ENCODE measurements at places on chromosomes 5 and 9.
A peak's percentile ranks its signal among the peaks of the same experiment; 100 is the strongest.

DNA sequence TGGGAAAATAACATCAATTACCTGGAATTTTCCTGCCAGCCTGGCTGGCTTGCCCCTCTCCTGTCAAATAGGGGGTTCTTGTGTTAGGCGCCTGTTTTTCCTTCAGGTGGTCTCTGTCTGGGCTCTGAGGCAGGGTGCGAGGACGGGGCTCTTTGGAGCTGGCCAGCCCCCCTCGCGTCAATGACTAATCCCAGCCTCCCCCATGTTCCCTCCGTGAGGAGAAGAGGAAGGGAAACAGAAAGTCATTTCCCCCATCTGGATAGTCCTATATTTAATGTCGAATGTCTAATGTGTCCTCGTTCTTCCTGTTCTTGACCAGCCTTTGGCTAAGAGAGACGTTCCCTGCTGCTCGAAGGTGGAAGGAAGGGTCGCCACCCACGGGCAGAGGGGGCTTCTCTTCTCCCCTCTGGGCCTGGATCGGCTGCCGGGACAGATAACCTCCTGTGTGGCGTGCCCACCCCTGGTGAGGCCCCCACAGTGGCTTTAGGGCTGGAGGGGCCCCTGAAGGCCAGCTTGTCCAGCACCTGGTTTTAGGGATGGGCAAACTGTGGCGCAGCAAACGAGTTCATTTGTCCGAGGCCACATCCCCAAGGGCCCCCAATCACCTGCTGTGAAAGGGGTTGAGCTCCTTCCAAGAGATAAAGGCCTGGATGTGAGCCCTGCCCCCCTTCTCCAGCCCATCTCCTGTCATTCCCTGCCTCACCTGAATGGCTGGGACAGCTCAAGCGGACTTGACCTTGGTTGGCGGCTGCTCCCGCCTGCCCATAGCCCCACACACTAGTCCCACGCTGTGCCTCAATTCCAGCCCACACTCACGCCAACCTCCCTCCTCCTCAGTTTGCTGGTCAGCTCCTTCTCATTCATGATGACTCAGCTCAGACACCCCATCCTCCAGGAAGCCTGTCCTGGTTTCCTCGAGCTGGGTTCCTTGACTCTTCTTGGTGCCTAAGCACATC is 35.9 kb upstream of the UNC5A start:
- no peak for DNase-seq

DNA sequence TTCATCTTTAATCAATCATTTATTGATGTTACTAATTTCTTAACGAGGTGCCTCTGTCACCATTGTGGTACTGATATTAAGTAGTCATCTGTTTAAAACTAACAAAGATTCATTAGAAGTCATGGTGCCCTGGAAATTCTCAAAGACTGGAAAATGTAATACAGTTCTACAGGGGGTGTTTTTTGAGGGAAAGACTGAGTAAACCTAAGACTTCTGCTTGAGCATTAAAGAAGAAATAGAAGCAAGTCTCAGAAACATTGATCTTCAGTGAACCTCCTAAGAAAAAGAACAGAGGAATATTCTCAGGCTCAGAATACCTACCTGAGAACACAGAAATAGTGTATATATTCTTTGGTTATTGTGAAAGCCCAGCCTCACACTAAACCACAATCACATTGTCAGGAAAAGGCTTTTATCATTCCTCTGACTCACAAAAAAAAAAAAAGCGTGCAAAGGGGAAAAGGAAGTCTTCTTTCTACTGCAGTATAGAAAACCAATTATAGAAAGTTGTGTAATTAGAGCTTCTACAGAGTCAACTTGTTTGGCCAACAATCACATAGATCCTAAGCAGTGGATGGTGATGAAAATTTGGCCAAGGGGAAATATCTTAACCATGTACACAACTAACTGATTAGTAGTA is 60.8 kb downstream of the HINT1 start:
- no peak for DNase-seq

DNA sequence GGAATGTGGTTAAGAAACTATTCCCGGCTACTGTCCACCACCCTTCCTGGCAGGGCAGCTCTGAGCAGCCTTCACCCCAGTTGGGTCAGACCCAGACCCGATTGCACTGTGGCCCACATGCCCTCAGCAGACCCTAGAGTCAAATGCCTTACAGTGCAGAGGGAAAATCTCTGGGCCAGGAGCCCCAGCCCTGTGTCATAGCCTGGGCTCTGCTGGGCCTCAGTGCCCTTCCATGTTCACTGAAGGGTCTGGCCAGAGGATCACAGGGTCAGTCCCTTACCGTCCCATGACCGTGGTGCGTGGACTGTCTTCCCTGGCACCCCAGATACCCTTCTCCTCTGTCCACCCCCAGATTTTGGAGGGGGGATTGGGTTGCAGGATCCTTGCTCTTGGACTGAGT is 73.5 kb upstream of the COL5A1 start:
- DNase-seq = no peak

DNA sequence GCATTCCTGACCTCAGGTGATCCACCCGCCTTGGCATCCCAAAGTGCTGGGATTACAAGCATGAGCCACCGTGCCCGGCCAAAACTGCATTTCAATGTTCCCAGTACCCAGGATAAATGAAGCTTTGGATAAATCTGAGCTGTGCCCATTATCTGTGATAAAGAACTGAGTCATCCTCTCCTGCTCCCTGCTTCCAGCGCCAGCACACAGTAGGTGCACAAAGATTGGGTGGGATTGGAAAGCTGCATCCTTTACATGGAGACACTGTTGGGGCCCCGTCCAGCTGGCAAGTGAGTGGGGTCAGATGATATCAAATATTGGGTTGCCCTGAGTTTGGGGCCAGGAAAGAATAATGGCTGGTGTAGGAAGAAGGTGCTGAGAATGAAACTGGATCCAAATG is 17.4 kb downstream of the SH2D3C start:
- DNase-seq = no peak

DNA sequence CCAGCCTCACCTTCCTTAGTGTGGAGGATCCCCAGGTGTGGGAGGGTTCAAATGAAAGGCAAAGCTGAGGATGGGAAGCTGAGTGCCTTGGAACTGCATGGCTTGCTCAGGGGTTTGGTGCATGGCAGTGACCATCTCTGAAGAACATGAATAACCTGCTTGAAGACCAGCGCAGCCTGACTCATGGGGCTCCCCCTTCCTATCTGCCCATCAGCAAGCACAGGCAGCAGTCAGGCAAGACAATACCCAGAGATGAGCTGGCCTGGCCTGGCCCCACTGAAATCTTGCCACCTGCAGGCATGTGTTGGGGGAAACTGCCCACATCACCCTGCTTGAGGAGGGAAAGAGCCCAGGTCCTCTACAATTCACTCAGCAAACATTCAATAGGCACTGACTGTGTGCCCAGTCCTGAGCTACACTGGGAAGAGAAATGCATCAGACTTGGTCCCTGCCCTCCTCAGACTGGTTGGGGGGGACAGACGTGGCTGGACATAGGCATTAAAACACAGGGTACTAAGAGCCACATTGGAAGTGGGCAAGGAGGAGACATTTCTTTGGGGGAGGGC is 105.0 kb upstream of the ALDH1B1 start:
- DNase-seq = no peak

DNA sequence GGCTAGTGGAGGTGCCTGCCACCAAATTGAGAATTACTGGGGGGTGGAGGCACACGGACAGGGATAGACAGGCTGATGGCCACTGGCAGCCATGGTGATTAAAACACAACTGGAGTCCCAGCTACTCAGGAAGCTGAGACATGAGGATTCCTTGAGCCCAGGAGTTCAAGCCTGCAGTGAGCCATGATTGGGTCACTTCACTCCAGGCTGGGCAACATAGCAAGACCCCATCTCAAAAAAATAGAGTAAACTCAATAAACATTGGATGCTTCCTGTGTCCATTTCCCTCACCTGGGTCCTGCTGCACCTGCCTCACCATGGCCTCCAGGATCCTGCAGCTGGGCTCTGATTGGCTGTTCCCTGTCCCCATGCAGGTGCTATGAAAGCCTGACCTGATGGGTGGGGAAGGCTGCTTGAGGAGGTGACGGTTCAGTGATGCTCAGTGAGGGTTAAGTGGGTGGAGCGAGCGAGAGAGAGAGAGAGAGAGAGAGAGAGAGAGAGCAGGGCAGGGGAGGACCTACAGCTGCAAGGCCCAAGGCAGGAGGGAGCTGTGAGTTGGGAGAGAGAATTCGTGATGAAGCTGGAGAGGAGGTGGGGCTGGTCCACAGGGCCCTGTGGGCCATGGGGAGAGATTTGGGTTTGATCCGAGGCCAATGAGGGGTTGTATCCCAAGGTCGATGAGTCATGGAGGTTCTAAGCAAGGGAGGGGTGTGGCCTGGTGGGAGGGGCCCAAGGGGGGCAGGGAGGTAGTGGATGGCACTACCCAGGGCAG is 36.7 kb upstream of the FUBP3 start:
- DNase-seq = no peak

- no peak for DNase-seq
Observed at GRCh38 chr9:18941060-18941740, 91.8 kb downstream of the SAXO1 start.

GRCh38 chr9:94144394-94144793 is 60.1 kb downstream of the PTPDC1 start:
- DNase-seq = no peak

GRCh38 chr5:59756373-59757035 is 137.0 kb downstream of the PDE4D start:
- no peak for DNase-seq

GRCh38 chr5:133142782-133143181 is 91.0 kb downstream of the HSPA4 start:
- no peak for DNase-seq

DNA sequence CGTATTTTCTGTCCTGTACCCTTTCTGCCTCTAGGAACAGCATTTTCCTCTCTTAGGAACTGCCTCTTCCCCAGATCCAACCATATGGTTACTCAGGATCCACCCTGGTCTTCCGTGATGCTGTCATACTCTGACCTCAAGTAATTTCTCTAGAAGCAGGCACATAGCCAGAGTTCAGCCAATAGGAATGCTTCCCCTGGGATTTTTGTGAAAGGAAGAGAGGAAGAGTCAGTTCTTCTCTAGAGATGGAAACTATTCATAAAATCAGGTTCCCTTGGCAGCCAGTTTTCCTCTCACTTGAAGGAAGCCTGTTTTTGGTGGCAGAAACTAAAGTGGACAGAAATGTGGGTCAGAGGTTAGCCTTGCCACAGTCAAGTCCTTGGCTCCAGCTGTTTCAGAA is 400.1 kb upstream of the PCSK5 start:
- no peak for DNase-seq

GRCh38 chr5:145681216-145681615 is 153.9 kb downstream of the PRELID2 start:
- DNase-seq = no peak

- no peak for DNase-seq
Observed at GRCh38 chr5:169467041-169467771, 116.4 kb upstream of the SPDL1 start.

GRCh38 chr5:150639751-150640150 is 709 bp upstream of the SYNPO start:
- no peak for DNase-seq

GRCh38 chr5:175821790-175822211 is 49.6 kb upstream of the CPLX2 start:
- no peak for DNase-seq

DNA sequence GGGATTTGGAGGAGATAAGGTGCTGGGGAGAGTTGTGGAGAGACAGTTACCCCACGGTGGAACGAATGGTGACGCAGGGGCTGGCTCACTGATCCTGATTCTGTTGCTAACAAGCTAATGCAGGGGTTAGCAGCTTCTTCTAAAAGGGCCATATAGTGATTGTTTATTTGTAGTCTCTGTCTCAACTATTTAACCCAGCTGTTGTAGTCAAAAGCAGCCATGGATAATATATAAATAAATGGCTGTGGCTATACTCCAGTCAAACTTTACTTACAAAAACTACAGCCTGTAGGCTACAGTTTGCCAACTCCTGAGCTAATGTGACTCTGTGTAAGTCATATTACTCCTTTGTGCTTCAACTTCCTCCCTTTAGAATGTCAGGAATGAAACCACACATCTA is 21.8 kb downstream of the STOM start:
- DNase-seq = peak; percentile 7

GRCh38 chr5:140840978-140841962 is at the start of gene PCDHA8:
Gene PCDHA8 (plus strand): TSS chr5:140841187. CDS start chr5:140841322, 135 bp downstream.
- no peak for DNase-seq

DNA sequence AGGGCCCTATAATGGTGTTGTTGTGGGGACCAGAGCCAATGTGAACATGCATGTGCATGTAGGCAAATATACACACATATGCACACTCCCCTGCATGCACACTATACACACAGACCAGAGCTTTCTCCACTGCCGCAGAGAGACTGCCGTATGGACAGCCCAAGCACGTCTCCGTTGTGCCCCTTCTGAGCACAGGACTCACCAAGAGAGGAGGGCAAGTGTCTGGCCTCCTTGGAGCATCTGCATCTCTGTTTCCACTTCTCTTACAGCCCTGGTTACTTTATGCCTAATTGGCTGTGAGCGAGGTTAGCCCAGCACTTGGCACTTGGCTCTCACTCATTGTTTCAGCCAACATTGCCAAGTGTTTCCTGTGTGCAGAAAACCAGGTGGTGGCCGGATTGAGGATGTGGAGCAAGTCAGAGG is 30.4 kb downstream of the CSF2 start:
- DNase-seq = peak; percentile 55

GRCh38 chr5:15021266-15022046 is 149.9 kb upstream of the ANKH start:
- no peak for DNase-seq

GRCh38 chr9:33840381-33840780 is 23.4 kb downstream of the UBE2R2 start:
- no peak for DNase-seq

- no peak for DNase-seq
Observed at GRCh38 chr5:139262059-139262741, 31.3 kb upstream of the MATR3 start.

DNA sequence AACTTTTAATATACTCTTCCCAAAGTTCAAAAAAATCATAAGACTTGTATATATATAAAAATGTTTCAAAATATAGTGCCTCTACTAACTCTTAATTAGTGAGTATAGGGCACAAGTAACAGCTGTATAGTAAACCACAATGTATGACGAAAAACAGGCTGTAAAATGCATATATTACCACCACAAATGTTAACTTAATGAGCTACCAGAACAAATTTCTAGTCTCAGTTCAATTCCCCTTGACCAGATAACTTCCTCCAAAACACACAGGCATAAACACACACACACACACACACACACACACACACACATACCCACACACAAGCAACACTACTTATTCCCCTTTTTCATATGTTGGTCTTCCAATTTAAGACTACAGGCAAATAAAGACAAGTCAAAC is 78.8 kb downstream of the FBXL17 start:
- DNase-seq = no peak

DNA sequence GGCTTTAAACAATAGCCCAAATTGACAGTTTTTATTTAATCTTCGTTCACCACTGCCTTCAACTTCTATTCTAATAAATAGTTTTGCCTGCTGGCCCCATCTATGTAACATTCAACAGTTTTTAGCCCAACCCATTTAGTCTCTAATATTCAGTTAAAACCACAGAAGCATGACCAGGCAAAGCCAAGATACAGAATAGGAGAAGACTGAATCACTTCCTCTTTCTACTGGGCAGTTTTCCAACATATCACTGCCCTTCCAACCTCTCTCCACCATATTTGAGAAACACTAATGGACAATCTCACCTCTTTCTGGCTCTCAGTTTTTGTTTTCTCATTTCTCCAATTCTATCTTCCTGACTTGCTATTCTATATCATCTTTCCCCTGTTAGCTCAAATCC is 352.9 kb downstream of the DNAH5 start:
- DNase-seq = no peak
